Stimulated activated CD8-positive, alpha-beta memory T cell treated with anti-CD3 and anti-CD28 coated beads, Interleukin-2, amount 100 ng/mL, for 1 hour (primary cell): ENCODE measurements at places on chromosomes 13 and 19.

- no peak for DNase-seq
These were observed 159.5 kb downstream of the KDM4B start for GRCh38 chr19:5128251-5128935.

DNA sequence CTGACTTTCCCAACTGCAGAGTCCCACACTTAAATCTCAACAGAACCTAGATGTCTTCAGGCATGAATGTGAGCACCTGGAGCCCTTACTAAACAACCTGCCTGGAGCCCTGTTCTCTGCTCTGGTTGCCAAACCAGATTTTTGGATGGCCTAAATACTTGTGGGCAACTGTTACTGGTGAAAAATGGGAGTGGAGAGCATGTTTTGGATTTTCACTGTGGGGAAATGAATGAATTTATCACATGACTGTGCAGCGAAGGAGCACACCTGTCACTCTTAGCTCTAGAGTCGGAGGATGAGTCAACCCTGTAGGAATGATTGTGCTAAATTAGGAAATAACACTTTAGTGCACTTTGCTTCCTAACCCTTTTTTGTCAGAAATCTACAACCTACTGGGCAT lies 30.3 kb downstream of the SHISA2 start:
- DNase-seq: no peak

DNA sequence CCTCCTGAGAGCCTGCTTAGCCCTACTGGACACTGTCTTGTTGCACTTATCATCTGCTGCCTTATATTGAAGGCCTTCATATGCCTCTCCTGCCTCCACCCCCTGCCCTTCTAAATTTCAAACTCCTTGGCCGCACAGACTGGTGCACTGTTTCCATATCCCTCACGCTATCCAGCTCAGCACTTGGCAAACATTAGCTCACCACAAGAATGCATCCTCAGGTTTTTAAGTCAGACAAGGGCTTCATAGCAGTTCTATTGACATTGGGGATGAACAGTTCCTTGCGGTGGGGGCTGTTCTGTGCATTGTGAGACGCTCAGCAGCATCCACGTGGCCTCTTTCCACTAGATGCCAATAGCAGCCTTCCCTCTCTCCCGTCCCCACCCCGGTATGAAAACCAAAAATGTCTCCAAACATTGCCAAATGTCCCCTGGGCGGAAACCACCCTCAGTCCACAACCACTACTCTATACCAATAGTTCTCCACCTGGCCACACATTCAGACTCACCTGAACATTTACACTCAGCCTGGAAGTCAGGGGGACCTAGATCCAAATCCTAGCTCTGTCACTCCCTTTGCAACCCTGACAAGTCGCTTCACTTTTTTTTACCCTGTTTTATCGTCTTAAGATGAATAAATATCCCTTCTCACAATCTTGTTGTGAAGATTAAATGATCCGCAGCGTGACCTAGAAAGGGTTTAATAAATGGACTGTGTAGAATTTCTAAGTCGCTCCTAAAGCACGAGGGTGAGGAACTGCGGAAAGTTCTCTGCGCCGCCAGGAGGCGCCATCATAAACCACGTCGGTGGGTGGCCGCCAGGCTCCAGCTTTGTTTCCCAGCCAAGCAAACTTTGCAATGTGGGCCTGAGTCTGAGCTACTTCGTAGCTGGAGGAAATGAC lies 3.6 kb upstream of the CEACAM3 start:
- peak; percentile 15 for DNase-seq

DNA sequence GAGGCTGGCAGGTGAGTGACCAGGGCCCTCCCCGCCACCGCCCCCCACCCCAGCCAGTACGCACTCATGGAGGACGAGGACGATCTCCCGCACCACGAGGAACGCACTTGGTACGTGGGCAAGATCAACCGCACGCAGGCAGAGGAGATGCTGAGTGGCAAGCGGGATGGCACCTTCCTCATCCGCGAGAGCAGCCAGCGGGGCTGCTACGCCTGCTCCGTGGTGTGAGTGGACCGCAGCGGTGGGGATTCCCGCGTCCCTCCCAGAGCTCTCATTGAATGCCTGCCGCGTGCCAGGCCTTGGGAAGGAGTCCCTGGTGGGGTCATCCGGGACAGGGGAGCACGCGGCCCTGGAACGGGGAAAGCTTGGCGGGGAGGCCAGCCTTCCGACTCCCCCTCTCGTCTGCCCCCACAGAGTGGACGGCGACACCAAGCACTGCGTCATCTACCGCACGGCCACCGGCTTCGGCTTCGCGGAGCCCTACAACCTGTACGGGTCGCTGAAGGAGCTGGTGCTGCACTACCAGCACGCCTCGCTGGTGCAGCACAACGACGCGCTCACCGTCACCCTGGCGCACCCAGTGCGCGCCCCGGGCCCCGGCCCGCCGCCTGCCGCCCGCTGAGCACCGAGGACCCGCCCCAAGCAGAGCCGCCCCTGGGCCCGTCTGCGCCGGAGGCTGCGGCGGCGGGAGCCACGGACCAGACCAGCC lies 4.8 kb upstream of the IFI30 start:
- no peak for DNase-seq

- DNase-seq: no peak
These were observed 115.4 kb downstream of the FLT1 start for GRCh38 chr13:28379371-28380083.

DNA sequence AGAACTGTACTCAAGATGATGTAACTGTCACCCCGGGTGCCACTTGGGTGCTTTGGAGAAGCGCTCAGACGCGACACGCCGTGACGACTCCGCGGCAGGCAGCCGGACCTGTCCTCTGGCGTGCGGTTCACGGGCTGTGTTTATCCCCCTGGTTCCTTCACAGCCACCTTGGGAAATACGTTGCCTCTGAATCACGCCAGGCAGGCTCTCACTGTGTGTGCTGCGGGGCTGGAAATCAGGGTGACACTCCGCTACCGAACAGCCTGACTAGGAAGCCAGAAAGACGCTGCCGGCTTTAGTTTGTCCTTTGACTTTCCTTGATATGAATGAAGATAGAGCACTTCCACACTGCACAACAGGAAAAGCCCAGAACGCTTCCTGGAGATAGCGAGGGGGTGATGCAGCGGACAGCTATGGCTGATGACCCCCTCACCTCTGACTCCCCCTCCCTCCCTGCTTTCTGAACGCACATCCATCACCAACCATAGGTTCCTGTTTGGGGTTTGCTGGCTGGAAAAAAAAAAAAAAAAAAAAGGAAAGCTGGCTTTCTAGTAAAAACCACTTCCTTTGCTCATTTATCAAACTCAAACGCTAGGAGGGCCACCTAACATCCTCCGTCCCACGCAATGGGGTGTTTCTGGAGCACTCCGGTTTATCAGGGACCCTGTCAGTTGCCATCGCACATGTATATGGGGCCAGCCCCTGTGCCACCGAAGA lies 3.7 kb upstream of the GP6 start:
- no peak for DNase-seq

GRCh38 chr13:94933936-94934335 lies 221.6 kb upstream of the SOX21 start:
- DNase-seq: no peak

GRCh38 chr19:2381148-2381820 lies 21.2 kb downstream of the TMPRSS9 start:
- no peak for DNase-seq

DNA sequence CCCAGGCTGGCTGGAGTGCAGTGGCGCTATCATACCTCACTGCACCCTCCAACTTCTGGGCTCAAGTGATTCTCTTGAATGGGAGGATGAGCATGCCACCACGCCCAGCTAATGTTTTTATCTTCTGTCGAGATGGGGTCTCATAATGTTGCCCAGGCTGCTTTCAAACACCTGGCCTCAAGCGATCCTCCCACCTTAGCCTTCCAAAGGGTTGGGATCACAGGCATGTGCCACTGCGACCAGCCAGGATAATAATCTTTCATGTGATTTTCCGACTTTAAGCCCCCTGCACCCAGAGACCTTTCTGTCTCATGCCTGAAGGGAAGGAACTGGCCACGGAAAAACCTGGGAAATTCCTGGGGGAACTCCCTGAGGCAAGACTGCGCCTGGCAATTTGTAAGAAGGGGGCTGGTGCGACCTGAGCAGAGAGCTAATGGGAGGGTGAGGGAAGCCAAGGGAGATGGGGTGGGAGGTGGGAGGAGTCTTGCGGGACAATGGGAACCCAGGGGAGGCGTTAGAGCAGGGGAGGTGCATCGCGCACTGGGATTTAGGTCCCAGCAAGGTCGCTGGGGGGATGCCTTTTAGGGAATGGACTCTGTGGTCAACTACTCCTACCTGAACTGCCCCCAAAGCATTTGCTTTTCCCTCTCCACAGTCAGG lies 1.2 kb upstream of the CCDC124 start:
- DNase-seq: no peak

DNA sequence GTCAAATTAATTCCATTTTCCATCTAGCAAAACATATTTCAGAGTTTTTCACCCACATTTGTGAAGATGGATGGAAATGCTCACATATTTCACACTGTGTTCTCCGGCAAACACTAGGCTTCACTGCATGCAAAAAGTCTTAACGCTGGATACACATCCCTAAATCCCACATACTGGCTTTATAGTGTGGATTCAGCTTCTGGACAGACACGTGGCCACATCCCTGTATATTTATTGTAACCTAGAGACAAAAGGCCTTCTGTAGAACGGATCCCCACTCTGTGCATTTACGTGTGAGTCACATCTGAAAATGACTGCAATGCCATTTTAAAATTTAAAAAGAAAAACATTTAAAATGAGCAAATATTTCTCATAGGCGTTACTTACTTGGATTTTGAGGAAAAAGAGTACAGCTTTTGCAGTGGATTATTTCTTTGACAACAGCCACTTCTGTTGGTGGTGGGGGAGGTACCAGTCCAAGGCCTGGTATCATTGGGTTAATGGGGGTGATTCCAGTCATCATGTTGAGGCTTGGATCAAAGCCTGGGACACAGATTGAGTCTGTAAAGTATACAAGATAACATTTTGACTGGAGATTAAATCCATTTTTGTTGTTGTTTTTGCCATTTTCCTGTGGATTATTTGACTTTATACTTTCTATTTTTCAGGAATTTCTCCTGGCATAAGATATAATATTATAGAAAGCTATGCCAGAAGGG lies 337.7 kb downstream of the DNAJC15 start:
- DNase-seq: no peak

DNA sequence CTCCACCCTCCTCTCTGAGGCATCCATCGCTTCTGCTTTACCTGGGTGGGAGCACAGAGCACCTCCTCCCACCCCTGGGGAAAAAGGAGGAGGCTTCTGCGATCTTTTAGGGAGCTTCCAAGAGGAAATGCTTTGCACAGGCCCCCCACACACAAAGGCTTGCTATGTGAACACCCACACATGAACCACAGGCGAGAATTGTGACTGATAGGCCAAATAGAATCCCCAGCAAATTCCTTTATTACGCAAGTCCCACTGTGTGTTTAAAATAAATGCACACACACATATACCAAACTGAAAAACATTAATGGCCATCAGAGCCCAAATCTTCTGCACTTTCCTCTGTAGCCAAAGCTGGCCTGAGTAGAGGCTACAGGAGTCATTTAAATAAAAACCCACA lies 50.6 kb downstream of the HSPH1 start:
- DNase-seq: no peak

- DNase-seq: no peak
These were observed 19.1 kb upstream of the KCTD4 start for GRCh38 chr13:45219938-45220375.

DNA sequence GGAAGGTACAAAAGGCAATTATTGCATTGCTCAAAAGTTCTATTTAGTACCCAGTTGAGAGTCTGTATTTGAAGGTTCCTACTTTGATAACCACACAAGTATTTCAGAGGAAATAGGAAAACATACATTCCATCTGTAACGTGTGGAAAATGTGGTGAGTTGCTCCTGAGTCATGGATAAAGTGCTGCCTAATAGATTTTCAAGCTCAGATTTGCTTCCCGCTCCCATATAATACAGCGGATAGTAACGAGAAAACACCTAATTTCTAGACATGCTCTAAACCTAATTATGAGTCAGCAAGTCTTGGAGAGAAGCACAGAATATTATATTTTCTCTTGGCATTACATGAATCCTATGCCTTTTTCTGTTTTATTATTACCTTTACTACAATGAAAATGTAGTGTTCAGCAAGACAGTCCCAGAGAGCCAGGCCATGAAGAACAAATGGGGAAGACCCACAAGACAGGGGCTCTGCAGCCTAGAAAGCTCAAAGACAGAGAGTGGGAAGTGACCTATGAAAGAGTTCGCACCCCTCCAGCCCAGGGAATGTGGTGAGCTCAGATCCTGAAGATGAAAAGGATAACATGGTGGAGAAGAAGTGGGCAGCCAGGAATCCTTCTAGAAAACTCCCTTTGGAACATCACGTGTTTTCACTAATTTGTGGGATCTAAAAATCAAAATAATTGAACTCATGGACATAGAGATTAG lies 116.1 kb downstream of the STARD13 start:
- DNase-seq: no peak

- DNase-seq: no peak
These were observed 121.9 kb upstream of the SOX1 start for GRCh38 chr13:111945086-111945485.

DNA sequence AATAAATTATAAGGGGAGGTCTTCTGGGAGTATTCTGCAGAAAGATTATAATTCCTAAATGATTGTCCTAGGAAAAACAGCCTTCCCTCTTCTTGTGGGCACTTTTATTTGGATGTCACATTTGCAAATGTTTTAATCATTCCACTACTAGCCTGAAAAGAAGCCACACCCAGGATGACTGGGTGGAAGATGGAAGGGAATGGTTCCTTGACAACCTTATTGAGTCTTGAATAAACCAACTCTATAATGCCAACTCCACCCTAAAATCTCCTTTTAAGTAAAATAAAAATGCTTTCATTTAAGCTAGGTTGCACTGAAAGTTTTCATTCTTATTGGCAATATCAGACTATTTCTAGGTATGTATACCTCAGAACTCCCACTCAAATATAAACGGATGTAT lies 494.6 kb downstream of the RFC3 start:
- DNase-seq: no peak

- DNase-seq: no peak
These were observed 356.9 kb downstream of the NDFIP2 start for GRCh38 chr13:79837741-79838450.

GRCh38 chr19:19537075-19538048 lies 703 bp upstream of the CILP2 start:
- DNase-seq: no peak

- DNase-seq: no peak
These were observed 2.0 kb downstream of the GPR12 start for GRCh38 chr13:26758496-26759157.

- no peak for DNase-seq
These were observed 245.7 kb downstream of the DNAJC15 start for GRCh38 chr13:43269037-43269481.

DNA sequence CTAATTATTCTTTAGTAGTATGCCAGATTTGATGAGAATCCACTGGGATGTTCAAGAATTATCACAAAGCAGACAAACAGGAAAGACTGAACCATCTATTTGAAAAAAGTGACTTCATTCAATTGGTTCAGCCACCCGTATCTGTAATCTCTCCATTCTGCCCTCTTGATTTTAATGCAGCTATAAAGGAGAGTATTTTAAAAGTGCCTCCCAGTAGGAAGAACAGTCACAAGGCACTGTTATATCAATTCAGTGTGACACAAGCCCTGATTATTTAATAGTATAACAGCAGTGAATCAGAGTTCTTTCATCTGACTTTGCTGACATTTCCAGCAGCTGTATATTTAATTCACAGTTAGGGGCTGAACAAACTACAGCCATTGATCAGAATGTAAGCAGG lies 77.3 kb upstream of the SLAIN1 start:
- DNase-seq: no peak
